Left lobe of liver (tissue), 2 donors: ENCODE measurements at places on chromosomes 12 and 14. TPM values are rescaled to one million over a fixed set of nuclear protein-coding genes. Genes with fewer than 3 reads are reported as not detected.

- no peak for DNase-seq
Observed at GRCh38 chr12:13666806-13667205, 314.6 kb downstream of the GRIN2B start.

- DNase-seq = no peak
Observed at GRCh38 chr14:93128725-93129459, 13.2 kb upstream of the ITPK1 start.

DNA sequence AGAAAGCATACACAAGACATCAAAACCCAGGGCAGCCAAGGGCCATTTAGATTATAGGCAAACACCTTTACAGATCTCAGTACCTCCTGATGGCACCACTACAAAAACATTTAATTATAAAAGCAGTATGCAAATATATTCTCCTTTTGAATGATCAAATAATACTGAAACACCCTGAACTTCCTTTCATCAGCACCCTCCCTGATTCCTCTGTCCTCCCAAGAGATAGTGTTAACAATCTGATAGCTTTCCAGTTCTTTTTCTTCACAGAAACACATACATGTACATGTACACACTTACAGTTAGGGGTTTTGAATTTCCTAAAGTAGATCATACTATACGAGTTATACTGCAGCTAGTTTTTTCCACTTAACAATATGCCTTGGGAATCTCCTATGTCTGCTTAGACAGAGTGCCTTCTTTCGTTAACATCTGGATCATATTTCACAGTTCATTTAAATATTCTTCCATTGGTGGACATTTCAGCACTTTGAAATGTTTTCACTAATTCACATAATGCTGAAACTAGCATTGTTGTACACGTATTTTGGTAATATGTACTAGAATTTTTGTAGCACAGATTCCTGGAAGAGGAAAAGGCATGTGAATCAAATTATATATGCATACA is 35.2 kb downstream of the TDG start:
- no peak for DNase-seq

- DNase-seq = no peak
Observed at GRCh38 chr12:92973614-92974013, 44.5 kb upstream of the EEA1 start.

- DNase-seq = no peak
Observed at GRCh38 chr12:39368891-39369290, 74.0 kb downstream of the KIF21A start.

GRCh38 chr14:20441461-20441860 is 5.5 kb upstream of the KLHL33 start:
- DNase-seq = no peak

DNA sequence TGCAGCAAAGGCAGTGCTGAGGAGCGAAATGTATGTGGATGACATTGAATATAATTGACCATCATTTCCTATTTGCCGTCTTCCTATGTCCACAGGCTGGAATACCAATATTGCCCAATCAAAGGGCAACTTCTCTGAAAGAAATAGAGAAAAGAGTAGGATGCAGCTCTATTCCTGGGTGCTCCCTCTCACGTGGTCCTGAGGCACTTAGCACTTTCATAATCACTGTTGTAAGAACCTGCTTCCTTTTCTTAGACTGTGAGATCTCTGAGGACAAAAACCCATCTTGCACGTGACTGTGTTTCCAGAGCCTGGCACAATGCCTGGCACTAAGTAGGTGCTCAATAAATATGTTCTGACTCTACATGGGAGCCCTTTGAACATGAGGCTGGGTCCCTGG is 122.7 kb upstream of the CPM start:
- no peak for DNase-seq

GRCh38 chr12:93136253-93137055 is 207.4 kb upstream of the EEA1 start:
- DNase-seq = no peak

- DNase-seq = no peak
Observed at GRCh38 chr12:67370979-67371378, 101.8 kb downstream of the CAND1 start.

DNA sequence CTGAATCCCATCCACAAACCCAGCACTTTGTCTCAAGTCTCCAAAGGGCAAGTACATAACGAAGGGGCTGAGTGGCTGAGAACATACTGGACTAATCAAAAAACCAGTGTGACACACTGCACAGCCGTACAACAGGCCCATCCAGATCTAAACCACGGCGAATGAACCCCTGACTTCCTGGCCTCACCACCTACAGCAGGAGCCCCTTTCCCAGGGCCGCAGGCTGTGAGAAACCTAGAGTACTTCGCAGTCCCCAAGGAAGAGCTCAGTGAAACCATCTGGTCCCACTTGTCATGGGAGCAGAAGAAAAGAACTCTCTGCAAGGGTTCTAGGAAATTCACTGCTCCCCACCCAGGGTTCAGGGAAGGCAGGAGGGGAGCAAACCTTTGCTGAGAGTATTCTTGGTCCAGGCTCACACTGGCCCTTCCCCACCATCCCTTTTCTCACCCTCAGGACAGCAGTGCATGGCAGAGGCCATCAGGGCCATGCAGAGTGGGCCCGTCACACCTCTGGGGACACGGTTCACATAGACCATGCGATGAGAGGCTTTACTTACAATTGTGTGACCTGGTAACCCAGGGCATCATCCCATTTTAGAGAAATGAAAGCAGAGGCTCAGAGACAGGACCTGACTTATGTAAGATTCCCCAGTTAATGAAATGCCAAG is 192.8 kb downstream of the BCL11B start:
- DNase-seq = no peak

DNA sequence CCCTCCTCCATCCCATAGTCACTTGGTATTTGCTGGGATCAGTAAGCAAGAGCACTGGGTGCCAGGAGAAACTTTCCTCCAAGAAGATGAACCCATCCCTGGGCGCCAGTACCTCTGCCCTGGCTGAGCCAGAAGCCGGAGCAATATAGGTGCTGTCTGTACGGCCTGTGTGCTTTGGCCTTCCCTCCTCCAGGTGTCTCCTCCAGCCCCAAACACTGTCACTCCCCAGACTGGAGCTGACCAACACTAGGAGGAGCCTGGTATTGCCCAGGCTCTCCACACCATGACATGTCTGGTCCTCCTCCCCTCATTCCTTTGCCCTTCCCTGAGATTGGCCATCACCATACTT is 4.9 kb downstream of the GSTZ1 start:
- DNase-seq = no peak

DNA sequence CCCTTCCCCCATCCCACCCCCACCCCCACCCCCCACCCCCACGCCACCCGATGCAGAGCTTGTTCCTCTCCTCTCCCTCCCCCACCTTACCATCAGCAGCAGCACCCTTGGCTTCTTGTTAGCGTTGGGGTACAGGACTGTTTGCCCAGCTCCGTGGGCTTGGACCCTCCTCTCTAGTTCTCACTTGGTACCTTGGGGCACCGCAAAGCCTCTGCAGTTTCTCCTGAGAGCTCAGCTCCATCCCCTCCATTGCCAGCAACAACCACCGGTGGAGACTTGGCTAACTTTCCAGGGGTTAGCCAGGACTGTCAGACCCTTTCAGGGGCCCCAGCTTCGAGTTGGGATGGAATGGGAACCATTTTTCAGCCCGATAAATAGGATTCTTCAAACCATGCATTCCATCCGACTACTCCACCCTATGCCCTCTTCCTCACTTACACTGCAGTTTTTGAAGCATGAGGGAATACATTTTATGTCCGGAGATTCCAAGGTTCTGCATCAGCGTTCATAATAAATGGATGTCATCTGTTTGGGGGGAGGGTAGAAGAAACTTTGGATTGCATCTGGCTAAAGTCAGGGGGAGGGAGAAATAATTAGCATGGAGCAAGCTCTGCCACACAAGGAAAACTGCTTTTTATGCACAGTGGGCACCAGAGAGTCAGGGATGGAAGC is 1.1 kb downstream of the SCN8A start:
- DNase-seq = no peak

- DNase-seq = no peak
Observed at GRCh38 chr12:78674311-78675090, 190.1 kb upstream of the SYT1 start.

GRCh38 chr12:89427508-89428156 is 75.3 kb upstream of the DUSP6 start:
- DNase-seq = no peak

DNA sequence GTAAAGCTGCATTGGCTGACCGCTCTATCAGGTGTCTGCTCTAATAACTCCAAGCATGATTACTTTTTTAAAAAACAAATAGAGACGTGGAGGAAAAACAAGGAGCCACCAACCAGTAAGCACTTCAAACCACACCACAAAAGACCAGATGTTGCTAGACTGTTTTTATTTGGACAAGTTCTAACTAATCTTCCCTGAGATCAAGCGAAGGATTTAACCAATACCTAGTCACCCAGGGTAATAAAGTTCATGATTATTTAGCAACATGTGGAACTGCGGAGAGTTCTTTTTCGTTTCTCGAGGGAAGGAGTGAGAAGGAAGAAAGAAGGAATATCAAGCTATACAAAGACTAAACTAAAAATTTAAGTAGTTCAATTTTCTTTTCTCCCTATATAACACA is 288.1 kb downstream of the DUSP6 start:
- no peak for DNase-seq

GRCh38 chr12:50039151-50039835 is 14.0 kb upstream of the RACGAP1 start:
- peak; percentile 75 for DNase-seq

GRCh38 chr12:100827901-100828520 is 33.4 kb downstream of the ANO4 start:
- no peak for DNase-seq

DNA sequence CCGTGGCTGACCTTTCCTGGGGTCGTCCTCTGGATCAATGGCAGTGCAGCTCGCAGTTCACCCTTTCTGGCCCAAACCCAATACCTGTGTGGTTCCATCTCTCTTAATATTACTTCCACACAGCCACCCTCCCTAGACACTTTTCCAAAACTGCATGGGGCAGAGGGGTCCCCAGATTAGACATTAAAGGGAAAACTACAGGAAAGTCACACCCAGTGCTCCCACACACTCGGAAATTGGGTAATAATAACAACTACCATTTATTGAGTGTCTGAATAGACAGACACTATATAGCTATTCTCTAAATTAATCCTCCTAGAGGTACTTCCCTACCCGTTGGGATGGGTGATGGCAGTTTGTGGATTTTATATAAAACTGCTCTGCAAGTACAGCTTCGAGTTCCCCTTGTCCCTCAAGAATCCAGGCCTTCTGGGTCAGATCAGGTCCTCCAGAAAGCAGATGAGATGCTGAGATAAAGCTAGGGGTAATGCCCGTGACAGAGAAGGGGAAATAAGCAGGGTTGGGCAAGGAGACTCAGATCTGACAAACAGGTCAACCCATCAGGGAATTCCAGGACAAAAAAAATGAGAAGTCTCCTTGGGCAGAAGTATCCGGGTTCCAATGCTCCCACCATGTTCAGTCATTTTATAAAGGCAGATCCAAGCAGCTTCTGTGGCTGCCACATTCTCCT is 795 bp upstream of the PXN start:
- DNase-seq = no peak

GRCh38 chr12:15268927-15269552 is 47.8 kb upstream of the RERG start:
- no peak for DNase-seq

DNA sequence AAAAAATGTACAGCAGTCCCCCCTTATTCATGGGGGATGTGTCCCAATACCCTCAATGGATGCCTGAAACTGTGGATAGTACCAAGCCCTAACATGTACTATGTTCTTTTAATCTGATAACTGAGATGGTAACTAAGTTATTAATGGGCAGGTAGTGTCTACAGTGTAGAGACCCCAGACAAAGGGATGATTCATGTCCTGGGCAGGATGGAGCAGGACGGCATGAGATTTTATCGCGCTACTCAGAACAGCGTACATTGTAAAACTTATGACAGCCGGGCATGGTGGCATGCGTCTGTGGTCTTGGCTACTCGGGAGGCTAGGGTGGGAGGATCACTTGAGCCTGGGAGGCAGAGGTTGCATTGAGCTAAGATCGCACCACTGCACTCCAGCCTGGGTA is 37.1 kb downstream of the KIAA0586 start:
- DNase-seq = no peak

- no peak for DNase-seq
Observed at GRCh38 chr12:39145175-39145999, 240.0 kb upstream of the CPNE8 start.

- no peak for DNase-seq
Observed at GRCh38 chr14:99961826-99962518, 103.2 kb upstream of the EVL start.

DNA sequence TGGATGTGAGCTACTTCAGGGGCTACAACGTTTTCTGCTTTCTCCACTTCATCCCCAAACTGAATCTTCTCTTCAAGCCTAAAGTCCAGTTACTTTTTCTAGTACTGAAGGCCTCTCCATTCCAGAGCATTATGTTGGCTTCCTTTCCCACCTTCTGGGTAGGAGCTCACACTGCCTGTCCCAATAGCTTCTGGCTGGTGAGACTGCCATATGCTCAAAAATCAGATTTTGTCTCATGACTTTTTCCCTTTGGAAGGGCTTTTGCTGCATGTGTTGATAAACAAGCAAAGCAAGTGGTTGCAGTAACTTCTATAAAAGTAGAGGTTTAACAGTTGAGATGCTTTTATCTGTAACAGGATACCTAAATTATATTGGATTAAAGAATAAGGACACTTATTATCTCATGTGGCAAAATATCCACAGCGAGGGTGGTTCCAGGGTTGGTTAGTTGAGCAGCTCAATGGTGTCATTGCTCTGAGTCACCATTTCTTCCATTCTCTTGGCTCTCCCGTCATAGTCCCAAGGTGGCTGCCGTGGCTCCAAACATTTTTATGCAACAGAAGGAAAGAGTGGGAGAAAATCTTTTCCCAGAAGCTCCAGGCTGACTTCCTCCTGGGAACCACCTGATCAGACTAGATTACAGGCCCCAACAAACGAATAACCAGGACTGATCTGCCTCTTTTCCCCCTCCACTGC is 15.1 kb upstream of the PPFIBP1 start:
- DNase-seq = no peak

GRCh38 chr14:66377574-66377973 is 108.6 kb upstream of the CCDC196 start:
- no peak for DNase-seq

- DNase-seq = no peak
Observed at GRCh38 chr14:100364403-100364802, 41.3 kb downstream of the SLC25A47 start.

- no peak for DNase-seq
Observed at GRCh38 chr12:123057513-123058265, 77.2 kb downstream of the ARL6IP4 start.

FOXN4 gene
- total RNA-seq = 0.10 TPM

SYNE3 gene
- total RNA-seq = 13.6 TPM

SRRM4 gene
- total RNA-seq = not detected

CISTR gene
- not detected for total RNA-seq

KCNJ8 gene
- total RNA-seq = 26.0 TPM

AVPR1A gene
- total RNA-seq = 14.6 TPM

NOVA1 gene
- total RNA-seq = 0.25 TPM

SRGAP1 gene
- 1.1 TPM for total RNA-seq

SDSL gene
- total RNA-seq = 93.0 TPM

FAM186B gene
- 1.2 TPM for total RNA-seq

ZDHHC22 gene
- total RNA-seq = not detected
